Activated CD4-positive, alpha-beta T cell treated with anti-CD3 and anti-CD28 coated beads, Interleukin-2, amount 50 U/mL, for 4 hours (primary cell): ENCODE measurements at places on chromosomes 7 and 10.

- DNase-seq = no peak
Measured at GRCh38 chr7:129055294-129055816, 444 bp upstream of the TNPO3 start.

- no peak for DNase-seq
Measured at GRCh38 chr10:25707976-25708671, 225.9 kb upstream of the MYO3A start.

DNA sequence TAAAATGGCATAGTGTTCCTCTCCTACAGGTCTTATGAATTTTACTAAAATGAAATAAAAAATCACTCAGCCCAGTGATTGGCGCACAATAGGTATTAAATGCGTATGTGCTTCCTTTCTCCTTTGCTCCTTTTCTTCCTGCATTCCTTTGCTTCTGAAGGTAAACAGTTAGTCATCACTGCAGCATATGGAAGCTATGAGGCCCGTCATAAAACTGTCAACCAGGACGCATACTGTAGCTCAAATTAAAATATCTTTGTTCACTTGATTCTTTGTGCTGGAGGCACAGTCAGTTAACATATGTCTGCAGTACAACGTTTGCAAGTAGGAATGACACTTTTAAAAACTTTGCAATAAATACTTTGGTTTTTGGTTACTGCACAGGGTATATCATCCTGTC, 374.7 kb downstream of the TCERG1L start:
- no peak for DNase-seq

- no peak for DNase-seq
Measured at GRCh38 chr10:14244801-14245211, 85.9 kb downstream of the FRMD4A start.

GRCh38 chr10:67549390-67549789, 146.6 kb downstream of the CTNNA3 start:
- DNase-seq = no peak
